Testis (tissue), 5 donors: ENCODE measurements at places on chromosomes 7 and 10. TPM values are rescaled to one million over a fixed set of nuclear protein-coding genes. Genes with fewer than 3 reads are reported as not detected.

GLI3 gene
- polyA plus RNA-seq: 7.3 TPM

TUBB8 gene
- 1.4 TPM for polyA plus RNA-seq

CHRM2 gene
- polyA plus RNA-seq: 1.7 TPM

CALML3 gene
- 1.5 TPM for polyA plus RNA-seq

LRRTM3 gene
- polyA plus RNA-seq: 14.0 TPM

TAC1 gene
- polyA plus RNA-seq: 0.59 TPM

CFTR gene
- polyA plus RNA-seq: 6.9 TPM

VGF gene
- polyA plus RNA-seq: 0.87 TPM

EPO gene
- 0.65 TPM for polyA plus RNA-seq

TMEM213 gene
- 0.09 TPM for polyA plus RNA-seq

SH2B2 gene
- polyA plus RNA-seq: 4.6 TPM

EBF3 gene
- 4.0 TPM for polyA plus RNA-seq

TEX36 gene
- polyA plus RNA-seq: 41.5 TPM

SKIDA1 gene
- polyA plus RNA-seq: 4.7 TPM

CLCN1 gene
- polyA plus RNA-seq: 2.7 TPM

GNGT1 gene
- polyA plus RNA-seq: not detected

CNPY4 gene
- polyA plus RNA-seq: 22.2 TPM

EPHA1 gene
- polyA plus RNA-seq: 9.8 TPM

CNTNAP2 gene
- 4.3 TPM for polyA plus RNA-seq

CALCR gene
- polyA plus RNA-seq: 0.76 TPM

HHEX gene
- polyA plus RNA-seq: 5.6 TPM

CUL2 gene
- polyA plus RNA-seq: 47.0 TPM

CCSER2 gene
- polyA plus RNA-seq: 146 TPM

DRGX gene
- polyA plus RNA-seq: 0.33 TPM
